ENCODE measurements at places on chromosomes 1 and 21.

GRCh38 chr1:187032316-187032981 lies 203.7 kb downstream of the PLA2G4A start:
- DNase-seq = no peak

- no peak for DNase-seq
These were observed 7.7 kb upstream of the NPHP4 start for GRCh38 chr1:5999711-6000443.

- DNase-seq = no peak
These were observed 78.0 kb downstream of the SEC16B start for GRCh38 chr1:177891809-177892208.

GRCh38 chr1:247210062-247210375 lies 38.2 kb upstream of the ZNF124 start:
- no peak for DNase-seq

- DNase-seq = no peak
These were observed 40.1 kb downstream of the SLC9C2 start for GRCh38 chr1:173562813-173563212.

DNA sequence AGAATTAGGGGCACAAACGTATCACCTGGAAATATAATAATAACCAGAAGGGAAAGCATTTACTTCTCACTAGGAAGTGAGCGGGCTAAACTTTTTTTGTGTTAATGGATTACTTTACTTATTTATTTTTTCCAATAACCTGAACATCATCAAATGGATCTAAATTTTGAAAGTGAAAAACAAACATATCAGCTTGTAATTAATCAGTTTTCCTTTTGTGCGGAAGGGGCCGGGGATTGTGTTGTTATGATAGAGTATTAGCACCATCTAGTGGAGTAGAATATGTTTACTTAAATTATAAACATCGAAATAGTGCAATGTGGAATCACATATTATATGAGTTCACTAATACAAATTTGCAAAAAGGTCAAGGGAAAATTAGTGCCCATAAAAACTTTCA lies 9.0 kb downstream of the CFH start:
- DNase-seq = no peak

- no peak for DNase-seq
These were observed 399.9 kb downstream of the DSCAM start for GRCh38 chr21:40447016-40447415.

GRCh38 chr1:65001231-65001792 lies 35.0 kb upstream of the JAK1 start:
- DNase-seq = no peak

Measured in NCI-H187 (cell line).